ENCODE measurements at places on chromosomes 1 and 21. TPM values are rescaled to one million over a fixed set of nuclear protein-coding genes. Genes with fewer than 3 reads are reported as not detected.

PLA2G2C gene
- 0.25 TPM for total RNA-seq

KCNE2 gene
- total RNA-seq: not detected

GPR153 gene
- total RNA-seq: 0.23 TPM

S100A3 gene
- not detected for total RNA-seq

- no peak for DNase-seq
These were observed 12.1 kb downstream of the PLXNA2 start for GRCh38 chr1:208231881-208232661.

- DNase-seq: no peak
These were observed 78.0 kb upstream of the KCNJ6 start for GRCh38 chr21:37994211-37994610.

DNA sequence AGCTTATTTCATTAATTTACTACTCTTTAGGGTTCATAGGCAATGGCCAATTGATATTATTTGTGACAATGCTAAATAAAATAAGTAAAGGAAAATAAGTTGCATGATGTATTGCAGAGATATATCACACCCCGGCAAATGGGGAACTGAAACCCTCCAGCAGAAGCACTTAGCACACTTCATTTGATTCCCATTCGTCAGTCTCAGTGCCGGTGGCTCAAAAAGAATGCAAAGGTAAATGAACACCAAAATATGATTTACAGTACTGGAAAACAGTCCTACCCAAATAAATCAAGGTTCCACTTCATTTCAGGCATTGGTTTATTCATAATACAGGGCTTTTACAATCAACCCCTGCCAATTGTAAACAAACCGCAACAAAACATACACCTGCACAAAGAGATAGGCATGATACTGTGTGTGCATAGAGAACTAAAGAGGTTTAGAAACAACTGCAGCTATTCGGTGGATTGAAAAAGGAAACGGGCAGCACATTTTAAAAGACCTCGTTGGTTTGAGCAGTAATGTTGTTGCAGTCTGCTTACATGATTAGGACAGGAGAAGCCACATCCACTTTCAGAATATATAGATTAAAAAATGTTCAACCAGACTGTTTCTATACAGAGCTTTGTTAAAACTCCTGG lies 1019.2 kb downstream of the TTLL7 start:
- no peak for DNase-seq

DNA sequence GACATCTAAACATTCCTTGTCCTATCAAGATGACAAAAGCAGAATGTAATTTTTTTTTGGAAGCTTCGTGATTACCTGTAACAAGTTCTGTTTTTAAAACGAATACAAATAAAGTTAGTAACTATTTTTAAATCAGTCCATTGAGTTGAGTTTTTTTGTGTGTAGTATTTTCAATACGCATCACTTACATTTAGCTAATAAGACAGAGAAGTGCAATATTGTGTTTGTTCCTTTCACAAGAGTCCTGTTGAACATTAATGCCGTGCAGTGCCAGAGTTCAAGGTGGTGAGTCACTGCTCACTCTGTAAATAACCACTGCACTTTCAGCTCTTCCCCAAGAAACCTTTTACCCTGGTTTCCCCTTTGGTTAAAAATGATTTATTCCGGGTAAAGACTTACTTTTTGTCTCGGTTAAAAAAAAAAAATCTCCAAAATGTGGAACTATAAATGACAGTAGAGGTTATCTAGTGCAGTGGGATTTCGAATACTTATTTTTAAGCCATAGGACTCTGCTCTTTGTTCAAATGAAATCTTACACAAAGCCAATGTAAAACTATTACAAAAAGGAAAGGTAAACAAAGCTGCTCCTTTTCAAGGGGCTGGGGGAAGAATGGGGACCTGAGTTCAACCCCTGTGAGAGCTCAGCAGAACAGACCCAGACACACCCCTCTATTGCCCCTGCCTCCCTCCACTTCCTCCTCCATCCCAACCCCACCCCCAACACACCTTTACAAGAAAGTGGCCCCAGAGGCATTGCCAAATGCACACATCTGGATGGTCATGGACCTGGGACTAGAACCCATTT lies 14.8 kb upstream of the NCMAP start:
- DNase-seq: no peak

- no peak for DNase-seq
These were observed 35.2 kb downstream of the CFAP57 start for GRCh38 chr1:43207229-43207853.

- no peak for DNase-seq
These were observed 219.3 kb downstream of the C1orf94 start for GRCh38 chr1:34396042-34396441.

Data from T-helper 17 cell (primary cell).